ENCODE measurements at places on chromosomes 11 and 22. TPM values are rescaled to one million over a fixed set of nuclear protein-coding genes. Genes with fewer than 3 reads are reported as not detected.

Gene JAM3
- total RNA-seq = 93.6 TPM

Gene KRTAP5-11
- total RNA-seq = not detected

Gene FAU
- 187 TPM for total RNA-seq

Gene SAA4
- not detected for total RNA-seq

Gene JRKL
- 3.8 TPM for total RNA-seq

Gene IFITM10
- 0.69 TPM for total RNA-seq

Gene GRAP2
- under 0.01 TPM for total RNA-seq

Gene ART1
- not detected for total RNA-seq

Gene MRGPRG
- total RNA-seq = not detected

Gene C11orf52
- total RNA-seq = 1.4 TPM
